Fibroblast of skin of right biceps (primary cell): ENCODE measurements at places on chromosomes 5 and 9.
A peak's percentile ranks its signal among the peaks of the same experiment; 100 is the strongest.

GRCh38 chr9:37963936-37964739 is 60.2 kb upstream of the SLC25A51 start:
- peak; percentile 96 for DNase-seq

DNA sequence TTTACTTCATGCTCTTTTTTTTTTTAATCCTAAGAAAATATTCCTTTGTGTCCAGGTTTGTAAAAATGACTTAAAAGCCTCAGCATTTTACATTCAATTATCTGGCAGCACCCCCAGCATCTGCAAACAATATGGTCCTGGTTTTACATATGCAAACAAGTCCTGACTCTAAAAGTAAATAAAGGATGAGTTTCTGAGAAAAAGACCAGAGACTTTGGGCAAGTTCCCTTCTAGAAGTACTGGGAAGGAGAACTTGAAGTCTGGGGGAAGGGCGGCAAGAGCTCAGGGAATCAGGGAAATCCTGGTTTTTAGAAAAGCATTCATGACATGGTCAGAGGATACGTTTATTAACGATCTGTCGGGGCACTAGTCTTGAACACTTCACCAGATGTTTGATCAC is 25.8 kb downstream of the COL23A1 start:
- no peak for DNase-seq

DNA sequence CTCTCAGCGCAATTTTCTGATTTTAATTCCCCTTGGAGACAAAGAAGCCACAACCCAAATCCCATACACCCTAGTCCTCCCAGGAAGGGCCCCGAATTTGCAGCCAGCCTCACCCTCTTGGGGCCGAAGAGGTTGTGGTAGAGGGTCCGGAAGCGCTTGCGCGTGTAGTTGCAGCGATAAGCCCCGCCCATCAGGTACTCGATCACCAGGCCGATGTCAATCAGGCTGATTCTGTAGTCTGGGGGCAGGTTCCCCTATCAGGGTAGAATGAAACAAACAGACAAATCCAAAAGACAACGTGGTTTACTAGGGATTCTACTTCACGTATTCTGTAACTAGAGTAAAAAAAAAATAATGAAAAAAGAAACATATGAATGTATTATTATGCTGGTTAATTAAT is 210.6 kb upstream of the KLF9 start:
- DNase-seq: no peak

DNA sequence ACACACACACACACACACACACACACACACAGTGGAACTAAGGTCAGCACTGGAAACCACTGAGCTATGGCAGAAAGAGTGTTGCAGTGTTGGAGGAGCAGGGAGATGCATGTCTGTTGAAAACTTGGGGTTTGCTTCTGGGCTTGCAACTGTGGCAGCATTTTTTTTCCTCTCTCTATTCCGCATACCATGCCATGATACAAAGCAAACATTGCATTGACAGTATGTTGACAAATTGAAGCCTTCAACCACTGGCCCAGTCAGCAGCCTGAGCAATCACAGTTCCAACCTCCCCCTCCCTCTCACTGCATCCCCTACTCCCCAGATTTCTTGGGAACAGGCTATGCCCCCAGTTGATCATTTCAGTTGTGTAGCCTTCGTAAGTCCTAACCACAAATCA is 478.1 kb upstream of the WWC1 start:
- DNase-seq: peak; percentile 77

- no peak for DNase-seq
Measured at GRCh38 chr5:28296254-28297013, 1258.0 kb upstream of the CDH9 start.

GRCh38 chr5:178441486-178442270 is 148.5 kb downstream of the COL23A1 start:
- no peak for DNase-seq

DNA sequence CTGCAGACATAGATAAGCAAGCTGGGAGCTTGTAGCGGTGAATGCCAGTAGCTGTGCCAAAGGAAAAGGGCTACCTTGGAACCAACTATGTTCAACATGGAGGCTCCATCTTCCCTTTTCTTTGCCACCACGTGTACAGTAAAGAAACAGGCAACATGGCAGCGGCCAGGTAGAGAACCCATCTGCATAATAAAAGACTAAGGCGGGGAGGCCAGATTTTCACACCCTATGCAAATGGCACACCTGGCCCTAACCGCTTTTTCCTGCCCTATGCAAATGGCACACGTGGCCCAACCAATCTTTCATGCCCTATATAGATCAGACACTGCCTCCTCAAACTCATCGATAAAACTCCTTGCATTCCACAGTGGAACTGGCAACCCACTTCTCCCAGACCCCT is 477.5 kb upstream of the EDIL3 start:
- no peak for DNase-seq

- DNase-seq: no peak
Measured at GRCh38 chr5:92713335-92713743, 867.7 kb downstream of the NR2F1-AS1 start.

DNA sequence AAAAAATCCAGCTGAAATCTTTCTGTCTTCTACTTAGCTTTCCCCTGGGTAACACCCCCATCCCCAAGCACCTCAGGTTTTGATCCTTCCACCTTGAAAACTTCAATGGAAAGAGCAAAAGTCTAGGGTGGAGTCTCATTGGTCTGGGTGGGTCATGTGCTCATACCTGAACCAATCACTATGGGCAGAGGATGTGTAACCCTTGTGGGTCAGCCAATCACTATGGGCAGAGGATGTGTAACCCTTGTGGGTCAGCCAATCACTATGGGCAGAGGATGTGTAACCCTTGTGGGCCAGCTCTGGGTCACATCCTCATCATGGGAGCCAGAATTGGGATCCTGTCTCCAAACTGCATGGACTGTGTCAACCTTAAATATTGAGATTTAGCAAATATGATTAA is 18.5 kb downstream of the NAIF1 start:
- DNase-seq: no peak

GRCh38 chr5:64794053-64794770 is 25.5 kb downstream of the CWC27 start:
- DNase-seq: no peak

- peak; percentile 32 for DNase-seq
Measured at GRCh38 chr9:109118808-109119438, 824 bp downstream of the TMEM245 start.

GRCh38 chr9:24293386-24293785 is 252.3 kb downstream of the IZUMO3 start:
- no peak for DNase-seq

GRCh38 chr5:181203093-181203711 is 1.8 kb downstream of the TRIM7 start:
- DNase-seq: no peak

DNA sequence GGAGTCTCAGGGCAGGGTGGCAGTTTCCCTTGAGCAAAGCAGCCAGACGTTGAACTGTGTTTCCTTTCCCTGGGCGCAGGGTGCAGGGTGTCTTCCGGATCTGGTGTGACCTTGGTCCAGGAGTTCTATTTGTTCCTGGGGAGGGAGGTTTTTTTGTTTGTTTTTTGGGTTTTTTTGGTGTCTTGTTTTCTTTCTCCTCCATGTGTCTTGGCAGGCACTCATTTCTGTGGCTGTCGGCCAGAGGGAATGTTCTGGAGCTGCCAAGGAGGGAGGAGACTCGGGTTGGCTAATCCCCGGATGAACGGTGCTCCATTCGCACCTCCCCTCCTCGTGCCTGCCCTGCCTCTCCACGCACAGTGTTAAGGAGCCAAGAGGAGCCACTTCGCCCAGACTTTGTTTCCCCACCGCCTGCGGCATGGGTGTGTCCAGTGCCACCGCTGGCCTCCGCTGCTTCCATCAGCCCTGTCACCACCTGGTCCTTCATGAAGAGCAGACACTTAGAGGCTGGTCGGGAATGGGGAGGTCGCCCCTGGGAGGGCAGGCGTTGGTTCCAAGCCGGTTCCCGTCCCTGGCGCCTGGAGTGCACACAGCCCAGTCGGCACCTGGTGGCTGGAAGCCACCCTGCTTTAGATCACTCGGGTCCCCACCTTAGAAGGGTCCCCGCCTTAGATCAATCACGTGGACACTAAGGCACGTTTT is 3.5 kb upstream of the PHYHD1 start:
- peak; percentile 66 for DNase-seq

GRCh38 chr5:77231471-77232138 is 21.1 kb downstream of the PDE8B start:
- DNase-seq: no peak
